ENCODE measurements at places on chromosomes 7 and 10. TPM values are rescaled to one million over a fixed set of nuclear protein-coding genes. Genes with fewer than 3 reads are reported as not detected.

DNA sequence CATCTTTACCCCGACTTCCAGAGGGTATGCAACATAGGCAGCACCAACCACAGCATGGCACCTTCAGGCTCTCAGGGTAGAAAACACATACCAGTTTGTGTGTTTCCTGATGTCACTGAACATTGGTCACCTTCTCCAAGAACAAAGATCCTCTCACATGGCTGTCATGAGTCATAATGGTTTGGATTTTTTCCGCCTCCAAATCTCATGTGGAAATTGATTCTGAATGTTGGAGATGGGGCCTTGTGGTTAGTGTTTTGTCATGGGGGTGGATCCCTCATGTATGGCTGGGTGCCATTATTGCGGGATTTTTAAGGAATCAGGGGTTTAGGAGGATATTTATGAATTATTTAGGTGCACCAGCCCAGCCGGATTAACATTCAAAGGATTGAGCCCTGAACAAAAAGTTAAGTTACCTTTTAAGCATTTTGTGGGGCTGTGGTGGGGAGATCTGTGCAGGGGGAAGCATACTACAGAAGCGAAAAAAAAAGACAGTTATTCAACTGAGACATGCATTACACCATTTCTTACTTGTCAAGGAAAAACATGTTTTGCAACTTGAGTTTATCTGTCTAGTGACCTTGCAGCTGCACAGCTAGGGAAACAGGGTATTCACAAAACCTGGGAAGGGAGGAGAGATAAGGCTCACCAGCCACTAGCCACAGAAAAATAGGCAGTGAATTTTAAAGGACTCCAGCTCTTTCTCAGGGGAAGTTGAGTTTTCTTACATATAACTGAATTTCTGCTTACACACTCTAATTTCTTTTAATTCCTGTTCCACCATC, 774.1 kb upstream of the AUTS2 start:
- DNase-seq, result no peak

GRCh38 chr10:78211561-78212051, 177.9 kb downstream of the RPS24 start:
- DNase-seq, result no peak

GRCh38 chr10:7428673-7429350, 18.0 kb upstream of the SFMBT2 start:
- no peak for DNase-seq

- no peak for DNase-seq
Observed at GRCh38 chr10:109393425-109393824, 529.9 kb downstream of the XPNPEP1 start.

AGAP9 gene
- total RNA-seq, result 10.9 TPM

- no peak for DNase-seq
Observed at GRCh38 chr10:78653555-78653954, 415.2 kb upstream of the ZMIZ1 start.
